Epithelial cell of umbilical artery (primary cell): ENCODE measurements at places on chromosomes 16 and 17. TPM values are rescaled to one million over a fixed set of nuclear protein-coding genes. Genes with fewer than 3 reads are reported as not detected.

The ADAD2 gene
- total RNA-seq, result not detected in 2 replicates

The SMTNL2 gene
- not detected in 2 replicates for total RNA-seq

The SOCS1 gene
- 1.3 and 2.1 TPM in 2 replicates for total RNA-seq

The PCGF2 gene
- 3.6 and 5.5 TPM in 2 replicates for total RNA-seq

The HBQ1 gene
- 0.61 and 3.9 TPM in 2 replicates for total RNA-seq

The CLEC18B gene
- under 0.01 TPM in 1 of 2 replicates, not detected in the other for total RNA-seq

The TNK1 gene
- total RNA-seq, result 0.91 TPM in 1 of 2 replicates, not detected in the other

The CCL8 gene
- not detected in 2 replicates for total RNA-seq

The CNTROB gene
- 15.9 and 17.0 TPM in 2 replicates for total RNA-seq

The CACNG3 gene
- total RNA-seq, result not detected in 2 replicates

The IL32 gene
- total RNA-seq, result 41.9 and 78.6 TPM in 2 replicates

The PRRT2 gene
- total RNA-seq, result 0.65 and 1.1 TPM in 2 replicates

The PDIA2 gene
- total RNA-seq, result not detected in 2 replicates

The DHRS7C gene
- total RNA-seq, result not detected in 2 replicates

The CES1 gene
- total RNA-seq, result not detected in 2 replicates

The TBC1D26 gene
- not detected in 2 replicates for total RNA-seq

The AHSP gene
- not detected in 2 replicates for total RNA-seq
